Cortex of kidney (tissue), 1 donor: ENCODE measurements at places on chromosomes 5 and 9.

- no peak for DNase-seq
Measured at GRCh38 chr5:124906339-124907097, 160.1 kb upstream of the ZNF608 start.

GRCh38 chr9:15521254-15521653, 10.5 kb upstream of the PSIP1 start:
- DNase-seq: no peak

DNA sequence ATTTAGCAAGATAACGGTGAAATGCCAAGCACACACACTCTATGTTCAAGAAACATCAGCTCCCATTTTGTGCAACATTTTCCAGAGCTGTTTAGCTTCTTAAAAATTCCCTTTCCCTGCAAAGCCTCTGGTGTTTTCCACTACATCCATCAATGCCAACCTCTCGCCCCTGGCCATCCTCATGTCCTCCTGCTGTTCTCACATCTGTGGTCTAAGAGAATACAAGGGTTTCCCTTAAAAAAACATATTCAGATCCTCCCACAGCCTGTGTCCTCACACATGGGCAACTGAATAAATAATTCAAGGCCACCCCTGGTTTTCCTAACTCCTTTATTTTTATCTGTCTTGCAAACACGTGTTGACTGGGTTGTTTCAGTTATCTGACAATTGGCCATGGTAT, 70.3 kb downstream of the PAPPA start:
- no peak for DNase-seq

DNA sequence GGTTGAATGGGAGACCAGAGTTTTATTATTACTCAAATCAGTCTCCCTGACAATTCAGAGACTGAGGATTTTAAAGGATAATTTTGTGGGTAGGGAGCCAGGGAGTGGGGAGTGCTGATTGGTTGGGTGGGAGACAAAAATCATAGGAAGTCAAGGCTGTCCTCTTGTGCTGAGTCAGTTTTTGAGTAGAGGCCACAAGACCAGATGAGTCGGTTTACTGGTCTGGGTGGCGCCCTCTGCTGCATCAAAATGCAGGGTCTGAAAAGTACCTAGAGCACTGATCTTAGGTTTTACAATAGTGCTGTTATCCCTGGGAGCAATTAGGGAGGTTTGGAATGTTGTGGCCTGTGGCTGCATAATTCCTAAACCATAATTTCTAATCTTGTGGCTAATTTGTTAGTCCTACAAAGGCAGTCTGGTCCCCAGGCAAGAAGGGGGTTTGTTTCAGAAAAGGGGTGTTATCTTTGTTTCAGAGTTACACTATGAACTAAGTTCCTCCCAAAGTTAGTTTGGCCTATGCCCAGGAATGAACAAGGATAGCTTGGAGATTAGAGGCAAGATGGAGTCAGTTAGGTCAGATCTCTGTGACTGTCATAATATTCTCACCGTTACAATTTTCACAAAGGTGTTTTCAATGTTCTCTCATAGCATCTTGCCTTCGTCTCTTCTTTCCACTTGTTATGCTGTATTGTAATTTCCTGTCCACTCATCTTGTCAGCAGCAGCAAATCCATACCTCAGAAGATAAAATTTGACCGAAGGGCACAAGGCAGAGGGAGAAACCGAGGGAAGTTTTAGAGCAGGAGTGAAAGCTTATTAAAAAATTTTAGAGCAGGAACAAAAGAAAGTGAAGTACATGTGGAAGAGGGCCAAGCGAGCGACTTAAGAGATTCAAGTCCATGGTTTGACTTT, 59.2 kb upstream of the CLINT1 start:
- DNase-seq: no peak

DNA sequence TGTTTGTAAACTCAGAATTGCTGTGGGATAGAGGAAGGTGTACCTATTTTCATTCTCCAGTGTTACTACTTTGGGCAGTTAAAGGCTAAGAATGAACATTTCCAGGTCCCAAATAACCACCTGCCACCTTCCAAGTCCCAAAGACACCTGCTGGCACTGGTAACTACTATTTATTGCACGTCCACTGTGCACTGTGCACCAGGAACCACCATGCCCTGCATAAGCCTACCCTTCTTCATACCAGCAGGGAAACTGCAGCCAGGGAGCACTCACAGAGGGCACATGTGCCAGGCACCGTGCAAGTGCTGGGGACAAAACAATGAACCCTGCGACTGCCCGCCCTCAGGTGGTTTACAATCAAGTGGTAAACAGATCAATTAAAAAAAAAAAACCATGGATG, 34.9 kb downstream of the RAPGEF1 start:
- no peak for DNase-seq

DNA sequence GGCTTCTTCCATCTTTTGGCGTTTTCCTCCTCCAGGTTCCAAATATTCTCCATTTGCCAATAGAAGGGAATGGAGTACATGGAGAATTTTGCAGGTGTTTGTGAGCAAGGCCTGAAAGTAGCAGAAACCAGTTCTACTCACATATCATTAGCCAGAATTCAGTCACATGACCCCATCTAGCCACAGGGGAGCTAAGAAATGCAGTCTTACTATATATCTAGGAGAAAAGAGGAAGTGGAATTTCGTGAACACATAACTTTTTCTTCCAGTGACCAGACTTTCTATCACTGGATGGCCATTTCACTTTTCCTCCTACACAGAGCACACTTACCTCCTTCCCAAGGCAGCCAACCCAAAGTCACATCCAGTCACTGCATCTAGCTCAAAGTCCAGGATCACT, 55.1 kb downstream of the LOX start:
- DNase-seq: no peak

GRCh38 chr5:135829179-135829578, 5.3 kb upstream of the SLC25A48 start:
- DNase-seq: no peak

GRCh38 chr5:168227001-168227400, 64.4 kb upstream of the WWC1 start:
- no peak for DNase-seq

- DNase-seq: no peak
Measured at GRCh38 chr9:107624234-107624948, 134.8 kb upstream of the KLF4 start.

- DNase-seq: no peak
Measured at GRCh38 chr5:101663543-101663942, 632.5 kb downstream of the SLCO4C1 start.

GRCh38 chr5:108720391-108720790, 27.3 kb upstream of the FER start:
- no peak for DNase-seq

DNA sequence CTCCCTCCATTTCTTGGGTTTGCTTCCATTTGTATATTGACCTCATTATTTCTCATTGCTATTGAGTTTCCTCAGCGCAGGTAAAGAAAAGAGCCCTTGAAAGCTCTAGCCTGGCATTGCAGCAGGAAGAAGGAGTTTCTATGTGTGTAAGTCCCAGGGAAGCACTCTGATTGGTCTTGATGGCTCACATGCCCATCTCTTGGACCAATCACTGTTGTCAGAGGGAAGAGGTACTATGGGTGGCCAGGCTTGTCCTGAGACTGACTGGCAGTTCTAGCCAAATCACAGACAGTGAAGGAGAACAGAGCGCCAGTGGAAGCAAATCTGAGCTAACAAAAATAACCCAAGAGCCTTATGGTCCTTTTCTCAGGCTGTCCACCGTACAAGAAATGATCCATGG, 219.0 kb downstream of the PAX5 start:
- no peak for DNase-seq

- DNase-seq: no peak
Measured at GRCh38 chr5:14902826-14903560, 31.4 kb upstream of the ANKH start.

DNA sequence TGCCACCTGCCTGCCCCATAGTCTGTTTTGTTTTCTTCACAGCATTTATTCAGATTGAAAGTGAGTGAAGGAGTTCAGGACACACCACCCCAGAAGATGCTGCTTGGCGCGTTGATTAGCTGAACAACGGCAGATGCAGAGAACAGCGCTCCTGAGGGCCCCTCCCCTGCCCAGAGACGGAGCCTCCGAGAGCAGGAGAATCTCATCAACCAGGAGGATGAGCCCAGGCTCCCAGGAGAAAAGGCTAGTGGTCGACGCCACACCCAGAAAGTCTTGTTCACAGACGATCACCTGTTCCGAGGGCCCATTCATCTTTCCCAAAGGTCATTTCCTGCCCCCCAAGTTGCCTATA, 180.4 kb upstream of the PPP1R26 start:
- DNase-seq: no peak

GRCh38 chr5:1987471-1987870, 104.7 kb upstream of the IRX4 start:
- no peak for DNase-seq

- DNase-seq: no peak
Measured at GRCh38 chr5:125294844-125295243, 548.4 kb upstream of the ZNF608 start.

GRCh38 chr5:137412136-137412535, 87.0 kb downstream of the SPOCK1 start:
- no peak for DNase-seq

DNA sequence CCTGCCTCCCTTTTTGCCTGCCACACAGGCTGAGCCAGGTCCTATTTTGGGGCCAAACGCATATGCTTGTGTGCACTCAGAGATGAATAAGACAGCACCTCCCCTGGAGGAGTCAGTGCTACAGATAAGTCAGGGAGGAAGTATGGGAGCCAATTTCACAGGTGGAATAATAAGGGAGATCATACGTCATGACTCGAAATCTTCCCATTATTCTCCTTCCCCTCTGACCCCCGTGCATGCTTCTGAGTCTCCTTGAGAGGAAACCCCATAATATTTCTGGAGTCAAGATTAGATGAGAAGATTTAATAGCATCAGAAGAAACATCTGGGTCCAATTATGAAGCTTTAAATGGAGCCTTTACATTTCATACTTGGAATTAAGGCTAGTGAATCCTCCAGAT, 15.1 kb upstream of the ZCCHC7 start:
- DNase-seq: no peak

DNA sequence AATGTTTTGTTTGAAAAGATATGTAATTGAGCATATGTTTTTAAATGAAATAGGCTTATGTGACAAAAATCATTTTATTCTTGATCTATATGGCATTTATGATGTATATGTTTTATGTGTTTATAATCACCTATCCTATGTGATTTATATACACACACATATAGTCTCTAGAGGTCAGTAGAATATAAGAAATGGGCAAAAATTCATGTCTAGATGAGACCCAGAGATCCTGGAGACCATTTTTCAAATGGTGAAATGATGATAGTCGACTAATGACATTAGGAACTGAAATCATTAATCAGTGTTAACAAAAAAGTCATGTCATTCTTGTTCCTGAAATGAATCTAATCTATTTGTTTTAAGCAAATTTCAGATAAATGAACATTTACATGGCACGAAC, 709.2 kb upstream of the WWC1 start:
- no peak for DNase-seq

DNA sequence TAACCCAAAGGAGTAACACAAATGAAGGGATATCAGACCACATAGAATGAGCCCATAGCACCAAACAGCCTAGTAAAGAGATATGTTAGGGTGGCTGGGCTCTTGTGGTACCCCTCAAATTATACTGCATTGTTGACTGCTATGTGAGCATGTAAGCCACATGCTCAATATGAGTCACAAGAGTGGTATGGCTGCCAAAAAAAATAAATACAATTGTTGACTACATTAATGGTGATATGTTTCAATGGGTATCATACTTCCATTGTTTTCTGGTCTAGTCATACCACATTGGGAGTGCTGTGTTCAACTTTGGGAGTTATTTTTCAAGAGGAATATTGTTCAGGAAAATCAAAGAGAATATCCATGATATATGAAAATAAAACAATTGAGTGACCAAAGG, 162.4 kb upstream of the PIK3R1 start:
- DNase-seq: no peak

DNA sequence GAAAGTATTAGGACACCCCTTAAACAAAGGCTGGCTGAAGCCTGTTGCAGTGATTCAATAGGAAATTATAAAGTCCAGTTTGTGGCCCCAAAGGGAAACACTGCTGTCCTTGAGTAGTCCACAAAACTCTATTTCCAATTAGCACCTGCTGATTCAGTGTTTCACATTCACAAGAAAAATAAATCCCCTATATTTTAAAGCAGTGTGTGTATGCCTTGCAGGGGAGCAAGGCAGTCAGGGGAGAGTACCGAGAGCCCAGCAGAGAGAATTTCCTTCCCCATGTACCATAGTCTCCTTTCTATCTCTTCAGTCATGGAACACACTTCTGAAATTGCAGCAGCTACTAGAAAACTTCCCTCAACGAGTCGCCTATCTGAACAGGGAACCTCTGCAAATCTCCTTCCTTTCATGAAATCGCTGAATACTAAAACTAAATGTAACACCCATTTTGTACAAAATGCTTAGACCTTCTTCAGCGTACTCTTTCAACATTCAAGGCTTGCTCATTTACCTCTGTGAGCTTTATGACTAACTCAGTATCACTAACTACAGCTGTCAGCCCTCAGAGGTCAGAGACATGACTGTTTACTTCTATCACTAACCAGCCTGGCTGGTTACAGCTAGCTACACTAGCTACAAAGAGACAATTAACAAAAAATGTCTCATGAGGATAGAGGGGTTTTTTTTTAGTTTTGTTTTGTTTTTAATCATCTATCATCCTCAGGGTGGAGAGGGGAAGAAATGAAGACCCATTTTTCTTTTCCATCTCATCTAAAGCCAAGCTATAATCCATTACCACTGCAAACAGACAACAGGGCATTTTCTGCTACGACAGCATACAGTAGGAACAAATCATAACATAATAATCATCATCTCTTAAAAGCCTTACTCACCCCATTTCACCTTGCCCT, 188.7 kb downstream of the EBF1 start:
- DNase-seq: no peak

GRCh38 chr5:138950421-138951031, 75.4 kb upstream of the LRRTM2 start:
- DNase-seq: no peak

DNA sequence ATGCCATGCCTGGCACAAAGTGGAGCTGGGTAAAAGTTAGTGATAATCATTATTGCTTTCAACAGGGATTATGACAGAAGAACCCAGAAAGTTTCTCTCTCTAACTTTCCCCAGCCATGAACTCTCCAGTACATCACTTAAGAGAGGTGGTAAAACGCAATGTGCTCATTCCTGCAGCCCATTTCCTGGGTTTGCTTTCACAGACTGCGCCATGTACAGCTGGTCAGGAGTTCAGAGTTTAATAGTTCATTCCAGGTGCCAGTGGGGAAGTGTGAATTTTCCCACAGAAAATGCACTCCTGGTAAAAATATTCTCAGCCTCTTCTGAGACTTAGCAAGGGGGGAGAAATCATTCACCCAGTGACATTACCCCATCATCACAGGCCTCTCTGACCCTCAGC, 35.5 kb downstream of the ADAM19 start:
- no peak for DNase-seq

GRCh38 chr9:8799206-8799605, 999.6 kb upstream of the DMAC1 start:
- no peak for DNase-seq
